Fibroblast of upper back skin (primary cell): ENCODE measurements at places on chromosomes 4 and X.
A peak's percentile ranks its signal among the peaks of the same experiment; 100 is the strongest.

DNA sequence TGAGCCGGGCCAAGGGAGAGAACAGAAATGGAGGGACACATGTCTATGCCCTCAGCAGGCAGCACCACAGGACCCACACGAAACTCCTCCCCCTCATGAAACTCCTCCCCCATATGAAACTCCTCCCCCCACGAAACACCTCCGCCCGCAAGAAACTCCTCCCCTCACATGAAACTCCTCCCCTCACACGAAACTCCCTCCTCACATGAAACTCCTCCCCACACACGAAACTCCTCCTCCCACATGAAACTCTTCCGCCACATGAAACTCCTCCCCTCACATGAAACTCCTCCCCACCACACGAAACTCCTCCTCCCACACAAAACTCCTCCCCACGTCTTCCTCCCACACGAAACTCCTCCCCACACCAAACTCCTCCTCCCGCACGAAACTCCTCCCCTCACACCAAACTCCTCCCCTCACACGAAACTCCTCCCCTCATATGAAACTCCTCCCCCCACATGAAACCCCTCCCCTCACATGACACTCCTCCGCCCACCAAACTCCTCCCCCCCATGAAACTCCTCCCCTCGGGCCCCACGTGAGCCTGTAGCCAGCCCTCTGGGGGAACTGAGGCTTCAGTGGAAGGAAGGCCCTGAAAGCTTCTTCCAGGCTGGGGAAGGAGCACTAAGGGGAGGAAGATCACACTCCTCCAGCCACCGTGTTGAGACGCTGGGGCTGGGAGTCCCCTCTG, 15.2 kb downstream of the ADRA2C start:
- no peak for DNase-seq

- peak; percentile 44 for DNase-seq
Measured at GRCh38 chrX:103211012-103211715, 3.7 kb upstream of the BEX4 start.

GRCh38 chrX:118973389-118974087, 880 bp upstream of the LONRF3 start:
- DNase-seq = no peak

GRCh38 chr4:41686893-41687292, 61.6 kb downstream of the PHOX2B start:
- no peak for DNase-seq

GRCh38 chr4:127506283-127506682, 126.5 kb upstream of the INTU start:
- no peak for DNase-seq

DNA sequence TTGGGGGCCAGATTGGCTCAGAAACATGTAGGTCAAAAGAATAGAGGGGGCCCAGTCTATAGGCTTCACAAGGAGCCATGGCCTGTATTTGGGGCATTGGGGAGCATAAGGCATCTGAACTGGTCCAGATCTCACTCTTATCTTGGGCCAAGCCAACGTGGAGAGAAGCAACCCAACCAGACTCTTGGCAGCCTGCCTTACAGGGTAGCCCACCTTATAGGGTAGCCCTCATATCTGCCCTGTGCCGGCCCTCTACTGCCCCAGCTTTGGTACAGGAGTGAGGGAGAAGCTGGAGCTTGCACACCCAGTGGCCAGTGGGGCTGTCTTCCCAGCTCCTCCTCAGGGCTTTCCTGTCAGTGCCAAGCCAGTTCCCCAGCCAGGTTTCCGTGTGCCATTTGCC, 142.2 kb downstream of the AMMECR1 start:
- DNase-seq = no peak

GRCh38 chr4:2746891-2747695, 9.0 kb downstream of the TNIP2 start:
- DNase-seq = no peak

DNA sequence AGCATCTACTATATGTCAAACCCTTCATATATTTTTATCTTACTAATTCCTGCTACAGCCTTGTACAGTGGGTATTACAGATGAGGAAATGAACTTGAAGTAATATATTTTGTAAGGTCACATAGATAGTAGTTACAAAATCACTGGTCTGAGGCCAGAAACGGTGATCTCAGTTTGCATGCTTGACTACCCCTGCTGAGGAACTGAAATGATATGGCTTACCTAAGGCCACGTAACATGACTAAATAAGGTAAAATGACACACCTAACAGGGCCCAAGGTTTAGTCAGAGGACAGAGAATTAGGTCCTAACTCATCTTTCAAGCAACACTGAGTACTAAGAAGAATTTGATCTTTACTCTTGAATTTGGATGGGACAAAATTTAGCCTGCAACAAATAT, 1.5 kb upstream of the COMMD8 start:
- no peak for DNase-seq

GRCh38 chr4:89922848-89923416, 28.3 kb downstream of the MMRN1 start:
- DNase-seq = no peak

- no peak for DNase-seq
Measured at GRCh38 chr4:86582410-86582809, 11.7 kb upstream of the PTPN13 start.

GRCh38 chrX:3462166-3462508, 115.7 kb upstream of the MXRA5 start:
- DNase-seq = peak; percentile 4

- DNase-seq = no peak
Measured at GRCh38 chr4:158333820-158334219, 123.5 kb downstream of the TMEM144 start.

GRCh38 chrX:47143894-47144625, 442 bp downstream of the NDUFB11 start:
- peak; percentile 29 for DNase-seq

GRCh38 chrX:18424482-18425198, 768 bp upstream of the CDKL5 start:
- DNase-seq = peak; percentile 50

DNA sequence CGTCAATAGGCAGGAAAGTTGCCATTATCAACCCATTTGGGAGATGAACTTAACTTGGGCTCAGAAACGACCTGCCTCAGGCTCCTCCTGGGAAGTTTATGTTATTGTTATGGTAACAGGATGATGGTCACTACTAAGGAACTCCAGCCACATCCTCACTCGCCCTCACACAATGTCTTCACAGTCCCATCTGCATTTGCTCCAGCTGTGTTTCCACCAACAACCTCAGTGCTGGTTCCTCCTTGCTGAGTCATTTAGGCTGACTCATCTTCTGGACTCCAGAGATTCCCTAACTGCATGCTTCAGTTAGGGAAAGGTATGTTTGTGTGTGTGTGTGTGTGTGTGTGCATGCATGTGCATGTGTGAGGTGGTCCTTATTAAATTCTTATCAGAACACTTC, 293.4 kb upstream of the BOD1L1 start:
- peak; percentile 100 for DNase-seq

DNA sequence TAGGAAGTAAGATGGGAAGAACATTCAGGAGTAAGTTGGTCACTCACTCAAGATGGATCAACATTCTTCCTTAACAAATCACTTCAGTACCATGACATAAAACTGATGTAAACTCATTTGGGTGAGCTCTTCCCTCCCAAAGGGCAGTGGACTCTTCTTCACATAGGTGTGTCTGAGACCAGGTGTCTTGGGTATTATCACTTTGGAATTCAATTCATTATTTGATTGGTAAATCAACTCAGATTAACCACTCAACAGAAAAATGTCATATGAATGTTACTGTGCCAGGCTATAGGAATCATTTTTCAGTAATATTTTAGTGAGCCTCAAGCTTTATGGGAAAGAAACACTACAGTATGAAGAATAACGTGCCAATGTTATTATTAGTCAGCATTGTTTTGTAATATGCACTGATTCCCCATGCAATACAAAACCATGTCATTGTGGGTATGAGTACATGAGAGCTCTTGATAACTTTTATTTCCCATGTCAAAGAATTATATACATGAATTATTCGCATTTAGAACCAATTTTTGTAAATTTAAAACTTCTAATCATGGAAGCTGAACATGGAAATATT, 58.6 kb upstream of the ETNPPL start:
- peak; percentile 51 for DNase-seq

- no peak for DNase-seq
Measured at GRCh38 chrX:147635186-147635585, 276.5 kb upstream of the FMR1 start.

DNA sequence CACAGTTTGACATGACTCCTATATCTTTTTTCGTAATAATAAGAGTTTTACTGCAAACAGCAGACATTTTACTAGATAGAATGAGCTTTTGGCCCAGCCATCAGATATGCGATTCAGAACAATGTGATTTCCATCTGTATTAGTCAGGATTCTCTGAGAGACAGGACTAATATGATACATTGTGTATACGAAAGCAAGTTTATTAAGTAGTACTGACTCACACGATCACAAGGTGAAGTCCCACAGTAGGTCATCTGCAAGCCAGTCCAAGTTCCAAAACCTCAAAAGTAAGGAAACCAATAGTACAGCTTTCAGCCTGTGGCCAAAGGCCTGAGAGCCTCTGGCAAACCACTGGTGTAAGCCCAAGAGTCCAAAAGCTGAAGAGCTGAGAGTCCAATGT, 24.1 kb downstream of the CXCL8 start:
- DNase-seq = peak; percentile 26

- DNase-seq = peak; percentile 38
Measured at GRCh38 chr4:13174001-13174400, 310.1 kb downstream of the RAB28 start.

DNA sequence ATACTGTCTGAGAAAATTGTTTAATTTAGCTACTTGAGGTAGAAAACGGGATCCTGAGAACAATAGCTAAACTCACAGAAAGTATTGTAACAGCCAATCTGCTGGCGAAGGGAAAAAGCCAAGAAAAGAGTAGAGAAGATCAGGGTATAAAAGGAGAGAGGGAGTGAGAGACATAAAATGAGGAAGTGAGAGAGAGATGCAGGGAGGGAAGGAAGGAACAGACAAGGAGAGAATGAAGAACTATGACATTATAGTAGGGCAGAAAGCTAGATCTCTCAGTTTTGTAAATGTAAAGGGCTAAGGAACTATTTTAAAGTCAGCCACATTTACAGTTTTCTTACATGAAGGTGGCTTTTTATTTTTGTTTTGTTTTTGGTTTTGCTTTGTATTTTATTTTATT, 1.6 kb upstream of the GIMD1 start:
- DNase-seq = no peak

GRCh38 chr4:168449719-168450452, 30.4 kb downstream of the DDX60L start:
- DNase-seq = peak; percentile 69

- DNase-seq = no peak
Measured at GRCh38 chr4:147682755-147683154, 1.2 kb downstream of the PRMT9 start.

DNA sequence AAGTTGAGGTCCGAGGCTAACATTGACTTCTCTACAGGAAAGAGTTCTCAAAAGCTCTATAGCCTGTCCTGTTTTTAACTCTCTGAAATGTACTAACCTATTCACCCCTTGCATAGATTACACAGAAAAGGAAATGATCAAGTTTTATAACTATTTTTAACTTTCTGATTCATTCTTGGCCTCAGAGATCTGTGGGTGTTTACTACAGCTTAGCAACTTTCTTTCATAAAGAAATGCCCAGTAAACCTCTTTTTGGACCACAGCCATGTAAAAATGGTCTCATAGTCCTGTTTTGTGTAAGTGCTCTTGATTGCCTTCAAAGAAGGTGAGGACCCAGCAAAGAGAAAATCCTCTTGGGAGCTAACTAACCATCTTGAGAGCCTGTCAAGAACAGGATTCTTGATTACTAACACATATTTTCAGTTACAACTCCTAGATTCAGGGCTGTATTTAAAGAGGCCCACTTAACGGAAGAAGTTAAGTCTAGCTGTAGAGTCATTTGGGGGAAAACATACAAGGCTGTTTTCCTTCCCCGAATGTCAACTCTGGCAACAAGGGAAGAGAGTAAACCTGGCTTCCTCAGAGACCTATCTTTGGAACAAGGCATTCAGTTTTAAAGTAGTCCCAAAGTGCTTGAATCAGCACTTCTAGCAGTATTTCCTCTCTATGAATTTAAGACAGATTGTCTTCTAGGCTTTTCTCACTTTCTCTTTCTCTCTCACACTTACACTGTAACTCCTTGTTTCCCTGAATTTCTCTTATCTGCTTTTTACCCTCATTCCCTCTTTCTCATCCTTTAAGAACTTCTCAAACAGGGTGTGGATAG, 78.2 kb downstream of the IL21 start:
- peak; percentile 39 for DNase-seq

- no peak for DNase-seq
Measured at GRCh38 chrX:48569958-48570357, 4.3 kb upstream of the RBM3 start.

GRCh38 chrX:48833542-48834138, 1.8 kb downstream of the PCSK1N start:
- DNase-seq = no peak

DNA sequence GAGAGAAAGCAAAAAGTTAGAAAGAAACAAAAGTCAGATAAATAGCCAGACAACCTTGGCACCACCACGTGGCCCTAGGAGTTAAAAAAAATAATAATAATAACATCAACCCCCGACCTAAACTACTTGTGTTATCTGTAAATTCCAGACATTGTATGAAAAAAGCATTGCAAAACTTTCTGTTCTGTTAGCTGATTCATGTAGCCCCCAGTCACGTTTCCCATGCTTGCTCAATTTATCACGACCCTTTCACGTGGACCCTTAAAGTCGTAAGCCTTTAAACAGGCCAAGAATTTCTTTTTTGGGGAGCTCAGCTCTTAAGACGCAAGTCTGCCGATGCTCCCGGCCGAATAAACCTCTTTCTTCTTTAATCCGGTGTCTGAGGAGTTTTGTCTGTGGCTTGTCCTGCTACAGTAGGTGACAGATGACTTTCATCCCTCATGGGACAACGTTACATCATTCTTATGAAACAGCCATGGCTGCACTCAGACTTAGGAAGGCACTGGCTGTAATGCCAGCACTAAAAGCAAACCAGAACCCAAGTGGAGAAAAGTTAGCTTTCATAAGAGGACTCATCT, 520 bp downstream of the ACOX3 start:
- no peak for DNase-seq

GRCh38 chr4:16196482-16197393, 29.5 kb downstream of the TAPT1 start:
- peak; percentile 71 for DNase-seq

- no peak for DNase-seq
Measured at GRCh38 chrX:34546366-34546765, 110.7 kb downstream of the TMEM47 start.

DNA sequence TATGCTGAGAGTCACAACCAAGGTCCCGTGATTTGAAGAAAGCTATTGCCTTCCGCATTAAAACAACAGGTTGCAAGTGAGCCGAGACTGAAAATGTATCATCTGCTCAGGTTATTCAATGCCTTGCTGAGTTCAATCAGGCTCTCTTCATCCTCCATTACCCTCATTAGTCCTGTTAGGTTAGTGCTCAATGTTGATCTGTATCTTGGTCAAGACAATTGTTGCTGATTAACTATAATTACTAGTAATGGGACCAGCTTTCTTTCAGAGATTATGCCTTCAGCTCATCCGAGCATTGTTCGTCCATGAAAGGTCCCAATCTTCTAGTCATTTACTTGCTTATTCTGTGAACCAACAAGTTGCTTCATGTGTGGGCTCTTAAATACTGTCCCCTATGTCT, 534.6 kb upstream of the FAM241A start:
- DNase-seq = no peak
